ENCODE measurements at places on chromosomes 13 and 19.

DNA sequence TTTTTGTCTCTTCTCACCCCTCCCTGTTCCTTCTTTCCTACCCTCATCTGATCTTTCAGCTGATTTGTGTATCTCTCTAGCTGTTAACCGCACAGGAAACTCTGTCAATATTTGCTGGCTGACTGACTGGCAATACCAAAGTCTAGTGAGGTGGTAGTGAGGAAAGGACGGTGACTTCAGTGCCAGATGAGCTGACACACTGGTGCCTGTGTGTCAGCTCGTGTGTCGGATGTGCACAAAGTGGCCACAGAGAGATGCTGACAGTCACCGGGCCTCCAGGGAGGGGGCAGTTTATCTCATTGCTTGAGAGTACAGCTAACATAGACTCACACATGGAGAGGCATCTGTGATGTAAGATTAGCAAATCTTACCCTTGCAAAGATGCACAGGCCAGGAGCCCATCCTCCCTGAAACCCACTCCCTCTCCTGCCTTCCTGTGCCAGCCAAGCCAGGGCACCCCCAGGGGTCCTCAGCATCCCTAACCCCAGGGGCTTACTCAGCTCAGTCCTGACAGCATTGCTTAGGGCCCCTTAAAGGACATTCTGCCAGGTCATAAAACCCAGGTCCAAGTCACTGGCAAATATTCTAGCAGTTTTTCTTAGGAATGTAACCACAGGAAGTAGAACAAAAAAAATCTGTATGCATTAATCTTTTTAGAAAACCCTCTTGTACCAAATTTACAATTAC lies 80.2 kb downstream of the SHISA2 start:
- DNase-seq: no peak

GRCh38 chr19:48726556-48726955 lies 7.0 kb upstream of the MAMSTR start:
- DNase-seq: peak; percentile 37

GRCh38 chr13:97313551-97314260 lies 91.6 kb downstream of the MBNL2 start:
- no peak for DNase-seq

DNA sequence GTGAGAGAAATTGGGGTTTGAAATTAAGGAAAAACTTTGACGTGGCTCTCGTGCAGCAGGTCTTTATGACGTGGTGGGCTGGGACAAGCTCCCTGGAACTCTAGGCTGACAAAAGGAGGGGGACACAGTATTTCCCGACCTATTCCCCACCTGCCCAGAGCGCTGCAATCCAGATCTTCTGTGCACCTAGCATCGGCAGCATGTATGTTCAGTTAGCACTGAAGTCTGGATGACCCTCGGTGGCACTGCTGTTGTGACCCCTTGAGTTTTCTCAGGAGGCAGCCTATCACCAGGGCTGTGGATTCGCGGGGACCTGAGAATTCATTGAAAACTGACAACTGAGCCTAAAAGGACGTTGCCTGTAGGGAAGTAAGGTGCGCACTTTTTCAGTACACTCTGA lies 9.1 kb upstream of the ZNF536 start:
- DNase-seq: no peak

DNA sequence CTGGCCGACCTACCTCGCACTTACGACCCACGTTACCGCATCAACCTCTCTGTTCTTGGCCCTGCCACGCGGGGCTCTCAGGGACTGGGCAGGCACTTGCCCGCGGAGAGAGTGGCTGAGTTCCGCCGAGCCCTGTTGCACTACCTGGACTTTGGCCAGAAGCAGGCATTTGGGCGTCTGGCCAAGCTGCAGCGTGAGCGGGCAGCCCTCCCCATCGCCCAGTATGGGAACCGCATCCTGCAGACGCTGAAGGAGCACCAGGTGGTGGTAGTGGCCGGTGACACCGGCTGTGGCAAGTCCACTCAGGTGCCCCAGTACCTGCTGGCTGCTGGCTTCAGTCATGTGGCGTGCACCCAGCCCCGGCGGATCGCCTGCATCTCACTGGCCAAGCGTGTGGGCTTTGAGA lies 4.2 kb downstream of the DHX34 start:
- DNase-seq: no peak

DNA sequence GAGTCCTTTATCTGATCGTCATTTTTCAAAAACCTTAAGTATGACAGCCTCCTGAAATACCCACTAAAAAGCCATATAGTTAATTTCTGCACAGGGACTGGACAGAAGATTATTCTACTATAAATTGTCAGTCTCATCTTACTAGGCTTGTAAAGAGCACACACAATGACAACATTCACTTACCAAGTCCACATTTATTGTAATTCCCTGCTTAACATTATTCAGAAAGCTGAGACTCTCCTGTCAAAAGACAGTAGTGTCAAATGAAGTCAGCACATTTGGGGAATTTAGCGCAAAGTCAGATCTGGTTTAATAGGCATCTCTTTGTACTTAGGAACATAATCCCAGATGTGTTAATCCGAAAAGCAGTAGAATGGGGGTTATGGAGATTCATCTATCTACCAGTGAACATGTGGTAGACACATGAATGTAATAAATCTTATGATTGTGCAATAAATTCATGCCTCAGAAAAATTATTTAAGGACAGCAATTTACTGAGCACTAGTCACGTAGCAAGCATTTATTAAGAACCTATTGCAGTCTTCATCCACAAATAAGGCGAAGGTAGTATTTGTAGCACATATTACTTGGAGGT lies 224.6 kb upstream of the GPC6 start:
- no peak for DNase-seq
